Purkinje cell (primary cell): ENCODE measurements at places on chromosomes 11 and 22. TPM values are rescaled to one million over a fixed set of nuclear protein-coding genes. Genes with fewer than 3 reads are reported as not detected.

CASP1 gene
- polyA plus RNA-seq = 0.57 TPM in 1 of 2 replicates, not detected in the other

APOL1 gene
- polyA plus RNA-seq = 0.17 TPM in 1 of 2 replicates, not detected in the other

ADM2 gene
- not detected in 2 replicates for polyA plus RNA-seq

C11orf65 gene
- polyA plus RNA-seq = 1.8 and 2.8 TPM in 2 replicates

B4GALNT4 gene
- 0.56 and 5.0 TPM in 2 replicates for polyA plus RNA-seq

ZMAT5 gene
- polyA plus RNA-seq = 1.3 and 9.2 TPM in 2 replicates

LYVE1 gene
- polyA plus RNA-seq = not detected in 2 replicates
